Right cardiac atrium (tissue), 5 donors: ENCODE measurements at places on chromosomes 4 and X. TPM values are rescaled to one million over a fixed set of nuclear protein-coding genes. Genes with fewer than 3 reads are reported as not detected.

GRCh38 chrX:2903366-2903765 lies 25.8 kb downstream of the ARSD start:
- no peak for DNase-seq

DNA sequence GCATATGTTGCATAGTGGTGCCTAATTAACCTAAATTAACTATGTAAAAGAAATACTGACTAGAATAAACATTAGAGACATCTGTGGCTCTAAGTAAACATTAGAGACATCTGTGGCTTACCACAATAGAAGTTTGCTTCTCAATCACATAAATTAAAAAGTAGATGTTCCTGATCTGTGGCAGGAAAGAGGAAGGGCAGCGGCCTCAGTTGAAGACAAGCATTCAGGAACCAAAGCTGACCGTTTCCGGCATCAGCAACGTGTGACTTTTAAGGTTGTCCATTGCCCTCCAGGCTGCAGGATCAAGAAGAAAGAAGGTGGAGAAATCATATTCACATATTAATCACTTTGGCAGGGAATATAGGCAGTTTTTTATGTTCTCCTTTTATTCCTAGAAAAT lies 336.3 kb upstream of the TRAM1L1 start:
- DNase-seq = no peak

GRCh38 chrX:22057667-22058066 lies 25.5 kb downstream of the PHEX start:
- DNase-seq = no peak

- no peak for DNase-seq
These were observed 162.5 kb downstream of the AFAP1 start for GRCh38 chr4:7777017-7777710.

RTL5 gene
- 3.0 TPM for total RNA-seq

DNA sequence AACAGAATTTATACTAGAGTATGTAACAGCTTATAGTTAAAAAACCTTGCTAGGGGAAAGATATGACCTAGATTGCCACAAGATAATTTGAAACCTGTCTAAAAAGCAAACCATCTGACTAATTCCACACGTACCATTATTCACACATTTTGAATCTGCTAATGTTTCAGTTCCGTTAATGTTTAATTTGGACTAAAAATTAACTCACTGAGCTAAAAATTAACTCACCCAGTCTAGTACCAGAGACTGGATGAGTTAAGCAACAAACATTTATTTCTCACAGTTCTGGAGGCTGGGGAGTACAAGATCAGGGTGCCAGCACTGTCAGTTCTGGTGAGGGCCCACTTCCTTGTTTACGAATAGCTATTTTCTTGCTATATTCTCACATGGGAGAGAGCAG lies 231.5 kb upstream of the DIAPH2 start:
- no peak for DNase-seq

- no peak for DNase-seq
These were observed 5.3 kb downstream of the SOWAHB start for GRCh38 chr4:76892601-76893000.

- no peak for DNase-seq
These were observed 22.0 kb downstream of the GPM6A start for GRCh38 chr4:175790083-175790482.
